Ecto neural progenitor cell (in vitro differentiated cells): ENCODE measurements at places on chromosomes 12 and 14.

DNA sequence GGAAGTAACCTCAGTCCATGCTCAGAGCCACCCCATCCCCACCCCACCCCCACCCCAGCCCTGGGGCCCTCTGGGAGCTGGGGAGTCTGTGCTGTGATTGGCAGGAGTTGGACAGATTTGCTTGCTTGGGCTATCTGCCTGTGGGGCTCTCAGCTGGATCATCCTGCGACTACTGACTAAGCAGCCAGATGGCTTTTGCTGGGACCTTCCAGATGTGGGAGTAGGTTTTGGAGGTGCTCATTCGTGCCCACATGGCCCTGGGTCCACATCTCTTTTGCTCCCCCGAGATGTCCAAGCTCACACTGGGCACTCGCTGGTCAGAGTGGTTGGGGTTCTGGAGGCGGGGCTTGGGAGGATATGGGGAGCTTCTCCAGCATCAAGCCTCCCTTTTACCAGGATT, 138.9 kb downstream of the TSPAN9 start:
- no peak for DNase-seq

DNA sequence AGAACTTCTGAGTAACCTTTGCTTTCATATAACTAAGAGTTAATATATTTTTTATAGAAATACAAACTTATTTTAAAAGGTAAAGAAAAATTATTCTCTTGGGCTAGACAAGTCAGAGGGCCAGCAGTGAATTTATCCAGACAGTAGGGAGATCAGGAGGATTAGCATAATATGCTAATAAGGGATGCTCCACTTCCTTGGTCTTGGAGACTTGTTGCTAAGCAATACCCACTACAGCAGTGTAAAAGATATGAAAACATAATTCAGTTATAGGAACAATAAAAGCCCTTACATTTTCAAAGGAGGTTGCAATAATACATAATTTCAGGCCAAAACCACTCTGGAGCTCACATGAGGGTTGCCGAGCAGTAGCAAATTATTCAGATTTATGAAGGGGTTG, 615.6 kb downstream of the KCNH5 start:
- no peak for DNase-seq

DNA sequence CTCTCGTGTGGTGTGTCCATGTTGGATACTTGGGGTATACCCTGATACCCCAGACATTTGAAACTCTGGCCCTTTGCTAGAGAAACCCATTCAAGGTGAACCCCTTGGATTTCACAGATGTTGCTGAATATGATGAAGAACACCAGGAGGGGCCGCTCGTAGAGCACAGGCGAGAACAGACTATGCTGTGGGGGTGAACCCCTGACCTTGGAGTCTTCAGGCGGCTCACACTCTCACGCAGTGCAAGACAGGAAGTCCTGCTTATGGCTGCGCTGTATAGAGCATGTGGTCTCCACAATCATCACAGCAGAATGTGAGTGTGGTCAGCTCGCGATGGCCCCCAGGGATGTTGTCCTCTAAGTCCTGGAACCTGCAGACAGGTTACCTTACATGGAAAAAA, 60.4 kb downstream of the SLC15A4 start:
- no peak for DNase-seq

- DNase-seq: no peak
Observed at GRCh38 chr14:63928744-63929174, 76.0 kb downstream of the SYNE2 start.

GRCh38 chr14:53144244-53144643, 8.9 kb downstream of the DDHD1 start:
- no peak for DNase-seq
